Left renal pelvis (tissue), 4 donors: ENCODE measurements at places on chromosomes 7 and 10.
A peak's percentile ranks its signal among the peaks of the same experiment; 100 is the strongest.

- DNase-seq: no peak
Observed at GRCh38 chr7:21544303-21544656, 1.4 kb downstream of the DNAH11 start.

DNA sequence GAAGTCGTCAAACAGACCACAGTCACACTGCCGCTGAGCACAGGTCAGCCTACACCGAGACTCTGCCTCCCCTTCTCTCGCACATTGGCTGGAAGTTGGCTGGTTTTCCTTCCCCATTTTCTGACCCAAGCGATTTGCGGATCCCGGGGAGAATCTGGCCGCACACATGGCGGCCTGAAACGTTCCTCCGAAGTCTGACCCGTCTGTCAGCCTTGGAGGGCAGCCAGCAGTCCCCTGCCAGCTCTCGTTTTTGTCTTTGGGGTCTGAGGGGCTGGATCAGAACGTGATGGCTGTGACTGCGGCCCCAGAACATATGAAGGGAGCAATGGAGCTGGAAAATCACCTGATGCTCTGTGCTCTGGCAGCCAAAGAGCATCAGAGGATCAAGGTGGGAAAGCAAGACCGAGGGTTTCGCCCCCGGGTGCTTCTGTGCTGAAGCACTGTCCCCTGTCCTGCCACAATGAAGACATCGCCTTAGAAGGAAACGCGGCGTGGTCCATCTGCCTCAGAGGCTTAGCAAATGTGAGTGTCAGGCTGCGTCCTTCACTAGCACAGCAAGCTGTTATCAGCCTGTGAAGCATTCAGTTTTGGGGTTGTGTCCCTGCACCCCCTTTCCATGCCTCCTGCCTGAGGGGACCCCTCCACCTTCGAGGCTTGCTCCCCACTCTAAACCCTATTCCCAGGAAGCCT, 119.3 kb upstream of the SHH start:
- DNase-seq: no peak

GRCh38 chr10:17228091-17229015, at the start of gene VIM:
VIM (plus strand) TSS chr10:17228241; CDS start chr10:17229423, 1,182 bp downstream.
- DNase-seq: peak; percentile 72

DNA sequence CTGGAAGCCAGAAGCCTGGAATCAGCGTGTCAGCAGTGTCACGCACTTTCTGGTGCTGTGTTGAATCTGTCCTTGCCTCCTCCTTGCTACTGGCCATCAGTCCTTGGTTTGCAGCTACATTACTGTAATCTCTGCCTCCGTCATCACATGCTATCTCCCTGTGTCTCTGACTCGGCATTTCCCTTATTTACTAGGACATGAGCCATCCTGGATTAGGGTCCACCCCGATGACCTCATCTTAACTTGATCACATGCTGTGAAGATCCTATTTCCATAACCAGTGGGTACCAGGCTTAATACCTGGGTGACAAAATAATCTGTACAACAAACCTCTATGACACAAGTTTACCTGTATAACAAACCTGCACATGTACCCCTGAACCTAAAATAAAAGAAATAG, 518.0 kb upstream of the KLF6 start:
- no peak for DNase-seq

DNA sequence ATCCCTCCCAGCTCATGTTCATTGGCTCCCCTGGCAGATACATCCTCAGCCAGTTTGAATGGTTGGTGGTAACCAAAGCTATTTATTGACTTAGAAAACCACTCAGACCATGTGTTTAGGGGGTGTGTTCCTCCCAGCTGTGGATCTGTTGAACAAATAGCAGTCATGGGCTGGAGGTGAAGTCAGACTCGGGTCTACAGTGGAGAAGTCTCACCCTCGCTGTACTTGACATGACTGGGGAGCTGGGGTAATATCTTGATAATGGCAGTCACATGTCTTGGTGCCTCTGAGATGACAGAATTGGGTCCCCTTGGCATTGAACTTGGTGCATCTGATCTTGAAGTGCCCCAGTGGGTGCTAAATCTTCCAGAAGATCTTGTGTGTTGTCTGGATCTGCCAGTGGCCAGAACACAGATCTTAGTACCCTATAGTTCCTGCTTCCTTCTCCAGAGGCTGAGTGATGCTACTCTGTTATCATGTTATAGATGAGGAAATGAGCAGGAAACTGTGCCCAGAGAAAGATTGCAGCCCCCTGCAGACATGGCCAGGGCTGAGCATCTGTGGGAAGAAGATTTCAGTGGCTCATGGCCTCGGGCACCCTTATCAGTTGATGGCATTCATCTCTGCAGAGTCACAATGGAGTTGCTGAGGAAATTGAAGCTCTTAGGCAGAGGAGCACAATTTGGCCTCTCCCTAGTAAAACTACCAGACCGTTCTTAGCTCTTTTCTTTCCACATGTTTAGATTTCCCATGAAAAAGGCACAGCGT, 50.4 kb downstream of the ADRA2A start:
- no peak for DNase-seq
